ENCODE measurements at places on chromosomes 12 and 14. TPM values are rescaled to one million over a fixed set of nuclear protein-coding genes. Genes with fewer than 3 reads are reported as not detected.

GRCh38 chr12:121513464-121514183 lies 67.2 kb downstream of the KDM2B start:
- DNase-seq, result no peak

DNA sequence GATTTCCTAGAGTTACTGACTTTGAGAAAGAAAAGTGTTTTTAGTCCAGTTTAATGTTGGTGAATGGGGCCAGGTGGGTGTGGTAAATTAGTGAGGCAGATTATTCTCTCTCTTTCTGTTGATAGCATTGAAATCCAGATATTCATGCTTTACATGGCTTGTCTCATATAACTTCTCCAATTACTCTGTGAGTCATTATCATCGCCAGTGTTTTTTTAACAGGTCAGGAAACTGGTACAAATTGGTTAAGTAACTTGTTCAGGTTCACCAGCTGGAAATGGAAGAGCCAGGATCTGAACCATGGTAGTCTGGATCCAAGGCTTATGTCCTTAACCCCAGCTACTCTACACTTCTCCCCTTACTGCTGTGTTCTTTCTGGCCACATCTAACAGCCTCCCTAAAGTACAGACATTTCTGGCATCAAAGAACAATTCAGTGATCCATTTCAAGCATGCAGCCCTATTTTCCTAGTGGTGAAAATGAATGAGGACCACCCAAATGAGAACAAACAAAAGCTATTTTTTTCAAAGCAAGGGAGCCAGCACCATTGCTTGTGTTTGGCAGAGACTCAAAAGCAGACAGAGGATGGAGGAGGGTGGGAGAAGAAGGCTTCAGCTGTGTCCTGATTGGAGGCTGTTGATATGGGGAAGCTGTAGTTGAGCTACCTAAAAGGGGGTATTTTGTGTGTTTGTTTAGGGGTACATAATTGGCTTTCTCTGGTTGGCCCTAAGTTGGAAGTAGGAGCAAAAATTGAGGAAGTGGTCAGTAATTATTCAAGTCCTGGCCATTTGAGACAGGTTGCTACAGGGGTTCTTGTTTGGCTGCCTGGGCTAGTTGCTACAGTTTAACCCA lies 1.7 kb downstream of the IRAK3 start:
- DNase-seq, result peak; percentile 46

DNA sequence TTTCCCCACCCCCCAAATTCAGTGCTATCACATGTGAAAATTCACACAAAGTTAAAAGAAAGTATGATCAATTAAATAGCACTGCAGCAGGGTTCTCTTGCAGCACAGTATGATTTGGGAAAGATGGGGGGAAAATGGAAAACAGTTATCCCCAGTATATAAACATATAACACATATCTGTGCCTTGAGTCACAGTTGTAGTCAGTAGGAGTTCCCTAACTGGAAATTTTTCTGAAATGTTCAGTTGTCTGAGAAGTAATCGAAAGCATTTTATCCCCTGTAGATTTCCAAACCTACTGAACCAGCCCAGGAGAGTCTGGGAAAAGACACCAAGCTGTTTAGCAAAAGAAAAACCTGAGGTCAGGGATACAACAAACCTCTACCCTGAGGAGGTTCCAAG lies 47.0 kb downstream of the C12orf50 start:
- peak; percentile 17 for DNase-seq

PGF gene
- total RNA-seq, result 181 TPM

SLCO1B1 gene
- total RNA-seq, result not detected

- no peak for DNase-seq
Measured at GRCh38 chr12:104784592-104784991, 173.5 kb downstream of the SLC41A2 start.

PPP1CC gene
- 147 TPM for total RNA-seq

DNA sequence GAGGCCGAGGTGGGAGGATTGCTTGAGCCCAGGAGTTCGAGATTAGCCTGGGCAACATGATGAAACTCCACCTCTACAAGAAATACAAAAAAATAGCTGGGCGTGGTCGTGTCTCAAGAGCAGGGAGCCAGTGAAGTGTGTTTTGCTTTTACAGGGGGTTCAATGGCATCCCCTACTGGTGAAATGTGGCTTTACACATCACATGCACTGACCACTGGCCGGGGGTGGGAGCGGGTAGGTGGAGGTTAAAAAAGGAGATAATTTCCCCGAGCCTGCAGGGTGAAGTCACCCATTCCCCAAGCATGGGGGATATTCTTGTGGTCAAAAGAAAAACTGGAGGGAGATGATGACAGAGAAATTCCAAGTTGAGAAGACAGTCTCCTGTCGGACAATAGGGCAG lies 63.6 kb upstream of the PWP1 start:
- peak; percentile 12 for DNase-seq

AREL1 gene
- total RNA-seq, result 38.2 TPM

- DNase-seq, result no peak
Measured at GRCh38 chr12:130371296-130371695, 33.6 kb downstream of the PIWIL1 start.

IRAK3 gene
- total RNA-seq, result 0.63 TPM

GRCh38 chr12:54251667-54252284 lies 28.1 kb downstream of the CBX5 start:
- peak; percentile 46 for DNase-seq

KRT73 gene
- total RNA-seq, result not detected

DNA sequence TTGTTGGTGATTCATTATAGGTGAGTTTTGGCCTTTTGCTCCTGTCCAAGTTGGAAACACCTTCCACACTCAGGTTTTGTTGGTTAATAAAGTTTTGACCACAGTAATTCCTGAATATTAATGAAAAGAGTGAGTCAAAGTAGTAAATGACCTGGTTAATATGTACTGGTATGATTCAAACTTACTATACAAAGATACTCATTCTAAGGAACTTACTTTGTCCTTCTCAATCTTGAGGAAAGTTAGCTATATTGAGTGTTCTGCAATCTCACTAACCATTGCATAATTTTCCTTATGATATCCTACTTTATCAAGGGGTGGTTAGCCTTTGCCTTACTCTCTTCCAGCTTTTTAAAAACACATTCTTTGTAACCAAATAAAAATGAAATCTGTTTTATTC lies 20.9 kb upstream of the HECTD1 start:
- no peak for DNase-seq

- DNase-seq, result no peak
Measured at GRCh38 chr12:123078120-123078465, 72.8 kb downstream of the PITPNM2 start.

RHOJ gene
- not detected for total RNA-seq

- peak; percentile 77 for DNase-seq
Measured at GRCh38 chr14:54712465-54713200, 145.7 kb downstream of the SAMD4A start.

INHBC gene
- not detected for total RNA-seq

GRCh38 chr12:108616941-108617858 lies 16.5 kb downstream of the SELPLG start:
- DNase-seq, result no peak

FKBP4 gene
- 50.0 TPM for total RNA-seq

FAM186B gene
- total RNA-seq, result 0.19 TPM

DNA sequence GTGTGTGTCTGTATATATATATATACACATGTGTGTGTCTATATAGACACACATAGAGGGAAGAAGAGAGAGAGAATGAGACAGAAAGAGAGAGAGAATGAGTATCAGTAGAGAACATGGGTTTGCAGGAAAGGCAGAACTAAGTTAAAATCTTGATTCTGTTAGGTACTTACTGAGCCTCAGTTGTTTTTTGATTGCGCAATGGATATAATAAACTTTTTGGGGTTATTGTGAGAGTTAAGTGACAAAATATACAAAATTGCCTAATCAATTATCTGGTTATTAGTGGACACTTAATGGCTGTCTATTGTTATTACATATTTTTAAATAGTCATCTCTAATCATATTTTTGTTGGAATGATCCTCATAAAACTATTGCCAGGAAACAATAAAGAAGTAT lies 169.0 kb downstream of the ETNK1 start:
- DNase-seq, result no peak

DNA sequence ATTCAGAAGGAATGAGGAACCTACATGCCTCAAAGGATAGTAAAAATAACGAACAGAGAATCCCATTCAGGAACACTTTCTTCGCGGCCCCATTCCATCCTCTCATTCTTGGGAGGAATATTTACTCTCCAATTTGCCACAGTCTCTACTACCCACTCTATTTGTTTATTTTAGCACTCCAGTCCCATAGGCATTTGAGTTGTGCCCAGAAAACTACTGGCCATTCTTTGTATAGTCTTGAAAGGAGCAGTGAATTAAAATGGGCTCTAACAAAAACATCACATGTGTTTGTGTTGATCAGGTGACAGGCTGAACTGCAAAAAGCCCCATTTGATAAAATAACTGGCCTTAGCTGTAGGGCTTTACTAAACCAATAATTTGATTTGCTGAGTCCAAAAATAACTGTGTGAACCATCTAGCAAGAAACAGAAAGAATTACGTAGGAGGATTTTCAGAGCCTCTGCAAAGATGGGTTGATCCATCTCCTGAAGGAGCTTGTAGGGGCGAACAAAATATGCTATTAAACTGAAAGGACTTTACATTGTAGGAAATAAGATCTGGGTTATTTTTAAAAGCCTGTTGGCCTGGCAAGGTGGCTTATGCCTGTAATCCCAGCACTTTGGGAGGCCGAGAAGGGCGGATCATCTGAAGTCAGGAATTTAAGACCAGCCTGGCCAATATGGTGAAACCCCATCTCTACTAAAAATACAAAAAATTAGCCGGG lies 142.3 kb upstream of the CPNE8 start:
- no peak for DNase-seq

DNA sequence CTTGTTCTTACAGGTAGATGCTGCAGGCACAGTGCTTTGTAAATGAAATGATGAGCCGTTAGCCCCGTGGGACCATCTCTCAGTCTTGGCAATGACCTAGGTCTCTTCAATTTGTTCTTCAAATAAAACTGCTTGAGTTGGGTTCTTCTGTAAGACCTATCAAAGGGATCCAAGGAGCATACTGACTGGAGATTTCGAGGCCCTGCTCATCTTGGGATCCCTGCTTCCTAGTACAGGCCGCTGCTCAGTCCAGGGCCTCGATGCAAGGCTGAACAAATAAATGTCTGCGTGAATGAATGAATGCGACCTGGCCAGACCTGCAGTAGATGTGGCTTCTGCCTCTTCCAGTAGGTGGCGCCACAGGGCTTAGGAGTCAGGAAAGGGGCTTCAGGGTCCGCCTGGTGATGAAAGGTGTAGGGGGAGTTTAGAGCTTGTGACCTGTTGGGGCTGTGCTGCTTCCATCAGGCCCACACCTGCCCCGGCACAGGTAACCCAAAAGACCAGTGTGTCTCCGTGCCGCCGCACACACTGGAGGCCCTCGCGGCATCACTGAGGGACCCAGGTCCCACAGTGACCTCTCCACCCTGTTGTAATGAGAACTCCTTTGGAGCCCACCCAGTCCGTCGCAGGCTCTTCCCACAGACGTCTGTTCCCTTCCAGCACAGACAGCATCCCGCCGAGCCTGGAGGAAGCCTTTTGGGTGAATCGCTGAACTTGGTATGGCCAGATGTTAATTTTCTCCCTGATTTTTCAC lies 4.4 kb downstream of the CACNA1C start:
- DNase-seq, result peak; percentile 25

- no peak for DNase-seq
Measured at GRCh38 chr14:50932156-50932555, 12.1 kb downstream of the PYGL start.

GRCh38 chr14:78997811-78998210 lies 827.6 kb downstream of the NRXN3 start:
- DNase-seq, result no peak

GRCh38 chr12:117590999-117591398 lies 229.6 kb upstream of the NOS1 start:
- no peak for DNase-seq

GRCh38 chr12:2672863-2673262 lies 121.9 kb upstream of the FKBP4 start:
- no peak for DNase-seq

- no peak for DNase-seq
Measured at GRCh38 chr14:49960453-49960852, 67.6 kb downstream of the ARF6 start.

GPD1 gene
- total RNA-seq, result 0.17 TPM

GRCh38 chr14:77026166-77026929 lies 2.2 kb downstream of the IRF2BPL start:
- DNase-seq, result peak; percentile 58

ASCL1 gene
- total RNA-seq, result not detected

- DNase-seq, result no peak
Measured at GRCh38 chr12:119678459-119678858, 10.5 kb downstream of the PRKAB1 start.

- DNase-seq, result no peak
Measured at GRCh38 chr12:51386351-51386750, 4.9 kb downstream of the GALNT6 start.

DHH gene
- 0.06 TPM for total RNA-seq

ACOT6 gene
- not detected for total RNA-seq

GRCh38 chr14:100796946-100797345 lies 29.0 kb upstream of the MEG3 start:
- no peak for DNase-seq

JPH4 gene
- total RNA-seq, result not detected

KRT1 gene
- not detected for total RNA-seq

GRCh38 chr12:14239350-14239934 lies 126.0 kb upstream of the ATF7IP start:
- peak; percentile 86 for DNase-seq

DNA sequence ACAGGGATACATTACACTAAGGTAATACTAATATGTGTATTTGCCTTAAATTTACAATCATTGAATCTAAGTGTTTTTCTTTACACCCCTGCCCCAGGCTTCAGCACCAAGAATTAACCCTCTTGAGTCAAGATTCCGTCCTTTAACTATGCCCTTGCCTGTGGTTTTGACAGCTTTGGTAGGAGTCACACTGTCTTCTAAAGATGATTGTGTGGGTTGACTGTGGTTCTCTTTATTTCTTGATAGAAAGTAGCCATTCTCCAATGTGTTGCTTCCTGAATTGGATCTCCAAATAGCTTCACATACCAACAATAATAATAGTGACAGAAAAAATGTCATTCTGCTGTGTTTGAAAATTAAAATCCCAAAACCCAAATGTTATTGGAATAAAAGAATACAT lies 3.6 kb downstream of the CLEC7A start:
- DNase-seq, result no peak

- no peak for DNase-seq
Measured at GRCh38 chr14:38972511-38972910, 130.5 kb downstream of the SEC23A start.

SOX5 gene
- total RNA-seq, result 2.4 TPM

TAS2R8 gene
- not detected for total RNA-seq

DNA sequence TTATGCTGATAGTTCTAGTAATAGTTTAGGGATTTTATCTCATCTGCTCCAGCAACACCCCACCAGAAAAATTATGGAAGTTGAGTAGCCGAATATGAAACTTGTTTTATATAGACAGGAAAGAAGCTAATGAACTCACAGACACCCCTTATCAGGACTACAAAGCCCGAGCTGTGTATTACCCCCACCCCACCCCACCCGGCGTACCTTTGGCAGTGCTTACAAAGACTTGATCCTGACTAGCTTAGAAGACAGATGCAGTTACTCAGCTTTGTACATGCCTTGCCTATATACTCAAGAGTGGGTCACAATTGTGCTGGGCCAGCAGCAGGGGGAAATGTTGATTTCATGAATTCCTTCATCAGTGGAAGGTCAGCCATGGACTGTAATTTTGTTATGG lies 22.4 kb downstream of the PROX2 start:
- DNase-seq, result no peak

All from LHCN-M2 (cell line).